Effector CD8-positive, alpha-beta T cell (primary cell): ENCODE measurements at places on chromosomes 1 and 21.

DNA sequence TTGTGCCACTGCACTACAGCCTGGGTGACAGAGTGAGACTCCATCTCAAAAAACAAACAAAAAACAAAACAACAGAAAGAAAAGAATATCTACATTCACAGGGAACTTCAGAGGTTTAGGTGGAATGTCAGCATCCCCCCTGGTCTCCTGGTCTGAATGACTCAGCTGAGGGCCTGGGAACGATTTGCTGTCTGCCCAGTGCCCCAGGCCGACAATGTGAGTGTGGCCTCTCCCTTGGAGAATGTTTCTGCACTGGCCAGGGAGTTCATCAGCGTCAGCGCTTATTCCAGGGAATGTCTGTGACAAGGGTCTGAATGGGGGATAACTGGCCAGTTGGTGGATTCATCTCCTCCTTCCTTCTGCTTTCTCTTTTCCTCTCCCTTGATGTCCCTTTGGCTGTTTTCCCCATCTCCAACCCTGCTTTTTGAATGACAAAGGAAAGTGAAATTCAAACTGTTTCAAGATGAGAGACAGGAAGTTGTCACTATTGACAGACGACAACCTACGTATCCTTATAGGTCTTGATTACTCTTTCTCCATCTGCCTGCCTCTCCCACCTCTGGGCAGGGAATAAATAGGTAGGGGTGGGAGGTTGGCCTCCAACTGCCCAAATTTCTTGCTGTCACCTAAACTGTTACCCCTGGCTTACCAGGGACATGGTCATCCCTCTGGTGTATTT lies 213.1 kb downstream of the HHAT start:
- no peak for DNase-seq

DNA sequence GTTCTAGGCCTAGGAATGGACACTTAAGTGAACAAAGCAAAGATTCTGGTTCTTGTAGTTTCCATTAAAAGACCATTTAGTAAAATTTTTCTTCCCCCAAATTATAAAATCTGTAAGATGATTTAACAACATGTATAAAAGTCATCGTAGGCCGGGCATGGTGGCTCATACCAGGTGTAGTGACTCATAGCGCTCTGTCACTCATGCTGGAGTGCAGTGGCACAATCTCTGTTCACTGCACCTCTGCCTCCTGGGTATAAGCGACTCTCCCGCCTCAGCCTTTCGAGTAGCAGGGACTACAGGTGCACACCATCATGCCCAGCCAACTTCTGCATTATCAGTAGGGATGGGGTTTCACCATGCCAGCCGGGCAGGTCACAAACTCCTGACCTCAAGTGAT lies 9.1 kb downstream of the ASPM start:
- no peak for DNase-seq

- no peak for DNase-seq
Observed at GRCh38 chr1:221459558-221459957, 282.3 kb downstream of the DUSP10 start.

DNA sequence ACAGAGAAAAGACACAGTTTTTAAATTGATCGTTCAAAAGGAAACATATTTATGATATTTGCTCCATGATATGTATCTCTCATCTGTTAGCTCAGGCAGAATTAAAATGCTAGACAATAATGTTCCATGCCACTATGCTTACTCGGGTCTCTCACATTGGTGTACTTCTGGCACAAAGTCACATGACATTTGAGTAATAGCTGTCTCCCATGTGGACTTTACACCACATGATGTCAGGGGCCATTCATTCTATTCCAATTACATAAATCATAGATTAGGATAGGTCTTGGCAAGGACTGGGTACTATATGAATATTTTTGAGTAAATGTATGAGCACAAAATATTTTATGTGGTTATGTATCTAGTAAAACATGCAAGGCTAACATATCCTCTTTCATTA lies 648.4 kb downstream of the PLA2G4A start:
- no peak for DNase-seq
